ENCODE measurements at places on chromosomes 12 and 14. TPM values are rescaled to one million over a fixed set of nuclear protein-coding genes. Genes with fewer than 3 reads are reported as not detected.

CLEC14A gene
- 0.05 TPM for total RNA-seq

PZP gene
- total RNA-seq: not detected

NPAS3 gene
- total RNA-seq: not detected

ACSS3 gene
- total RNA-seq: not detected

CLEC4C gene
- total RNA-seq: not detected

KRT4 gene
- 129 TPM for total RNA-seq

LRRK2 gene
- 0.56 TPM for total RNA-seq

KRT83 gene
- total RNA-seq: not detected

GSC gene
- total RNA-seq: not detected

DLGAP5 gene
- 23.9 TPM for total RNA-seq

LRFN5 gene
- under 0.01 TPM for total RNA-seq

C12orf54 gene
- total RNA-seq: 2.6 TPM

ANO4 gene
- 1.3 TPM for total RNA-seq

HRK gene
- not detected for total RNA-seq

KRT81 gene
- total RNA-seq: 54.8 TPM

KRT3 gene
- not detected for total RNA-seq

TAS2R30 gene
- 0.56 TPM for total RNA-seq

DPPA3 gene
- not detected for total RNA-seq

NUP37 gene
- 39.7 TPM for total RNA-seq

DNAJC22 gene
- 0.35 TPM for total RNA-seq

OVCH1 gene
- not detected for total RNA-seq

WNT1 gene
- total RNA-seq: not detected

FAM186B gene
- total RNA-seq: 0.07 TPM

GZMH gene
- not detected for total RNA-seq

TMEM106C gene
- 66.2 TPM for total RNA-seq

KLHDC1 gene
- 0.14 TPM for total RNA-seq

PLA2G1B gene
- total RNA-seq: not detected

C14orf132 gene
- 0.49 TPM for total RNA-seq

PMEL gene
- total RNA-seq: 1.9 TPM

EPYC gene
- not detected for total RNA-seq
